ENCODE measurements at places on chromosomes 2 and 18.

- DNase-seq, result no peak
Measured at GRCh38 chr2:73503992-73504570, 118.4 kb downstream of the ALMS1 start.

DNA sequence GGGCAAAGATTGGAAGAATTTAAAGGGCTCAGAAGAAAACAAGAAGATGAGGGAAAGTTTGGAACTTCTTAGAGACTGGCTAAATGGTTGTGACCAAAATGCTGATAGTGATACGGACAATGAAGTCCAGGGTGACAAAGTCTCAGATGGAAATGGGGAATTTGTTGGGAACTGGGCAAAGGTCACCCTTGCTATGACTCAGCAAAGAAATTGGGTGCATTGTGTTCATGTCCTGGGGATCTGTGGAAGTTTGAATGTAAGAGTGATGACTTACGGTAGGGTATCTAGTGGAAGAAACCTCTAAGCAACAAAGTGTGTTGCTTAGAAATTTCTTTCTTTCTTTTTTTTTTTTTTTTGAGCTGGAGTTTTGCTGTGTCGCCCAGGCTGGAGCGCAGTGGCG is 6.0 kb upstream of the IL1A start:
- no peak for DNase-seq

DNA sequence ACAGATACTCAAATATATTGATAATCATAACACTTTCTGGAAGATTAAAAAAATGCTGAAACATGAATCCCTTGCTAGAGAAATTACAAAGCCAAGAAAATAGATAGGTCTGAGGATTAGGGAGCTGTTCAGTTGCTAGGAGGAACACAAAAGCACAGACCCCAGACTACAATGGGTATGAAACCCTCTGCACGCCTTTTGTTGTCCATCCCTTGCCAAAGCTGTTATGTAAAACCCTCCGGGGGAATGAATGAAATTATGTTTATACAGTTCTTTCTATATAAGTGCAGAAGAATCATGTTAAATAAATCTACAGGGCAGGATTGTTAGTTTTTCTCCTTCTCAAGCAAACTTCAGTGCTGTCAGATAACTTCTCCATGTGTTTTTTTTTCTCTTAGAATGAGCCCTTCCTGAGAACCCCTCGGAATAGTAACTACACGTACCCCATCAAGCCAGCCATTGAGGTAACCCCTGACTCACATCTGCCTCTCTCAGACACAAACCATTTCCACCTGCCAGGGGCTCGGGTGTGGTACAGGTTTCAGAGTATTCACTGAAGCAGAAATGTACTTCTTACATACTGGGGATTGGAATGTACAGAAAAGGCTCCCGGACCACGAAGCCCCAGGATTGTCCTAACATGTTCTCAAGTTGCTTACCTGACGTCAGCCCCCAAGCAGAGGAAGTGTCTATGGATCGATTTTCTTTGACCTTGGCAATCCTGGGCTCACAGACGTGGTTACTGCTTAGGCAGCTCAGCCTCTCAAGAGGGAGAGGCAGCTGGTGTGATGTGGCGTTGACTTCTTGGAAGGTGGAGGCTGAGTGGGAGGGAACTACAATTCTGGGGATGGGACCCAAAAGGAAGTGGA is 118.0 kb downstream of the PLB1 start:
- no peak for DNase-seq

DNA sequence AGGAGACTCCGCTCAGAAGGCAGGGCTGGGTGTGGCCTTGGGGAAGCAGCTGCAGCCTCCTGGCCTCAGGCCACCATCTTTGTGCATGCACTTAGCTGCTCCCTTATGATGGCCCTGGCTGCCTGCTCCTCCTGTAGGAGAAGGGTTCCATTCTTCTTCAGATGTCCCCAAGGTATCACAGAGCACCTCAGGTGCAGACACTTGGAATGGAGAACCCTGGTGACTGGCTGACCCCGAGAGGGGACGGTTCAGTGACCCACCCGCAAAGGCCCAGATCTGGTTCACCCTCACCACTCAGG is 9.6 kb downstream of the GPAT2 start:
- DNase-seq, result no peak

- no peak for DNase-seq
Measured at GRCh38 chr18:9048236-9048635, 54.3 kb upstream of the NDUFV2 start.

GRCh38 chr2:42492691-42493467 is 903 bp downstream of the KCNG3 start:
- DNase-seq, result no peak

DNA sequence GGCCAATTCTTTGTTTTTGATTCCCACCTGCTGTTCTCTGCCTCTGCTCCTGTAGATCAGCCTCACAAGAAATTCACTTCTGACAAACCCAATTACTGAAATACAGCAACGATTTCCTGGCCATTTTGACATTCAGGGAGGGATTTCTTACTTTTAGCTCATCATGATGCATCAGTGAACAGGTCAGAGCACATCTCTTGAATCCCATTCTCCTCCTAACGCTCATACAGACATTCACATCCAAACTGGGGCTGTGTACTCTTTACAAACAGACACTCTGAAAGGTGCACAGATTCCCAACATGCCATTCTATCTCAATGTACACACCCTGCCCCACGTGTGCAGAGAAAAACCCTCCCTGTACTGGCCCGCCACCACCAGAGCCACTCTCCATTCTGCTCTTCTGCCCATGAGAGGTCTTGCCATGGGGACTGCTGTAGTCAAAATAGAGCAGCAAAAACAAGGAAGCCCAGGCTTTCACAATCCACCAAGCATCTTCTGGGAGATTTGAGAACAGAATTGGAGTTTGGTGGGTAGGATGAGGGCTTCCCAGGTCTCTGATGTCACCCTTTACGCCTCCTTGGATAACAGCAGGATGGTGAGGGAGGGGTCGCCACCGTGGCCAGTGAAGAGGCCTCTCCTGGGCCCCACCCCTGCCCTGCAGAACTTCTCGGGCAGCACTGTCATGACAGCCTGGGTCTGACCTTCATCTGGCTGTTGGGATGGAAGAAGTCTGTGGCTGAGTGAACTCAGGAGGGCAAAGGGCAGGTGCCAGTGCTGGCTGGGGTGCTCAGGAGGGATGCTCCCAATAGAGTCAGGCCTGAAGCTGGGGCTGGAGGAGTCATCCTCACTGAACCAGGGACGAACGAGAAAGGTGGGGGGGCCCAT is 41.9 kb upstream of the ZFP36L2 start:
- no peak for DNase-seq

- no peak for DNase-seq
Measured at GRCh38 chr2:226338825-226339224, 460.8 kb downstream of the IRS1 start.

DNA sequence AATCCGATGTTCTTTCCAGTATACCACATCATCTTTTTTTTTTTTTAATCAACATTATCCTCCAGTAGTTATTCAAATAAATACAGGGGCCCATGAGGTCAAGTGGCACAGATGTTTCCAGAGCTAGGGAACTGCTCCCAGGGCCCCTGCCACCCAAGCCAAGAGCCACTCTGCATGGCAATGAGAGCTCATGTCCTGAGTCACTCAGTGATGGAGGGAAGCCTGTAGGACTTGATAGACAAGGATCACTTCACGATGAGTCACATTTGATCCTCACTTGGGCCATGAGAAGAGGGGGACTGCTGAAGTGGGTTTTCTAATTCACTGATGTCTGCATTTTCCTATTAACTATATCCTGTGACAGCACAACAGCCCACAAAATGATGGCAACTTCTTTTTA is 127.0 kb upstream of the PKDCC start:
- no peak for DNase-seq

DNA sequence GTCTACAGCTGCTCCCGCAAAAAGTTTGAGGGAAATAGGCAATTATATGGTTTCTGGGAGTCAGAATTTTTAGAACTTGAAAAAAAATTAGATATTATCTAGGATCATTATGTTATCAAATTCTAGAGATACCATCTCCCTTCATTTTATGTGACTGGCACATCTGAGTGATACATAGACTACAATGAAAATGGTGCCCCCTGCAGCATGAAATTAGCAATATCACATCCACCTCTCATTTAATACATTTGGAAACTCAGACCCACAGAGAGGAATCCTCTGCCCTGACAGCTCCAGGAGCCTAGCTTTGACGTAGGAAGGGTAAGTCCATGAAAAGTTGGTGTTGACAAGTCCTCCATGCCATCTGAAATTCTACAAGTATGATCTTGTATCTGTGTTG is 381.6 kb downstream of the SUCLG1 start:
- peak; percentile 35 for DNase-seq

GRCh38 chr2:43223521-43224001 is 2.8 kb downstream of the ZFP36L2 start:
- no peak for DNase-seq

- no peak for DNase-seq
Measured at GRCh38 chr2:234488913-234489451, 7.9 kb downstream of the ARL4C start.

- DNase-seq, result no peak
Measured at GRCh38 chr2:103401621-103402020, 639.8 kb downstream of the TMEM182 start.

- no peak for DNase-seq
Measured at GRCh38 chr2:8515864-8516533, 165.9 kb upstream of the ID2 start.

DNA sequence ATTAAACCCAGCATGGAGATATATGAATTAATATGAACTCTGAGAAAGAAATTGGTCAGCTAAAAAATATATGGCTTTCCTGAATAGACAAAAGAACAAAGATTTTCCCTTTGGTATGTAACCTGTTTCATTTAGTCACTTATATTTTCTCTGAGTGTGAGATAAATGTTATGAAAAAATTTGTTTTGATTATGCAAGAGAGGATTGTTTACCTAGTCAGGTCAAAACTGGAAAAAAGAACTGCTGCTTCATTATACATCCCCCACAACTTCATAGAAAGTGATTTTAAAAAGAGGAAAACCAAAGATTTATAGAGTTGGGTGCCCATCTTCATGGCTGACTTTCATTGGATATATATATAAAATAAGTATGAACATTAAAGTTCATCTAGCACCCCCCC is 242.2 kb upstream of the FN1 start:
- DNase-seq, result no peak

DNA sequence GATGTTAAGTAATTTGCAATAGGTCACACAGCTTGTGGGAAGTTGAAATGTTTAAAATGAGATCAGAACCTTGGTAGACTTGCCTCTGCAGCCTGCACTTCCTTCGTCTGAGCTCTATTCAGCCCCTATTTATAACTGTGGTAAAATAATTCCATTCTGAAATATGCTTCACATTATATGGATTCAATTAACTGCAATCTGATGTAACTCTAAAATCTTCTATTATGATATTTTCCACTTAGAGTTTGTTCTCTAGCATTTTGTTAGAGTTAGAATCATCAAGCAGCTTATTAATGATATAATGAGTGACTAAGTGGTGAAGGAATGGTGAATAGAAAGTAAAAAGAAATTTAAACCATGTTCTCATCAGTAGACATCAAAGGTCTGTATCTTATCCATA is 139.6 kb upstream of the ARHGAP28 start:
- no peak for DNase-seq

GRCh38 chr2:68203587-68203986 is 45.9 kb downstream of the PNO1 start:
- DNase-seq, result no peak

DNA sequence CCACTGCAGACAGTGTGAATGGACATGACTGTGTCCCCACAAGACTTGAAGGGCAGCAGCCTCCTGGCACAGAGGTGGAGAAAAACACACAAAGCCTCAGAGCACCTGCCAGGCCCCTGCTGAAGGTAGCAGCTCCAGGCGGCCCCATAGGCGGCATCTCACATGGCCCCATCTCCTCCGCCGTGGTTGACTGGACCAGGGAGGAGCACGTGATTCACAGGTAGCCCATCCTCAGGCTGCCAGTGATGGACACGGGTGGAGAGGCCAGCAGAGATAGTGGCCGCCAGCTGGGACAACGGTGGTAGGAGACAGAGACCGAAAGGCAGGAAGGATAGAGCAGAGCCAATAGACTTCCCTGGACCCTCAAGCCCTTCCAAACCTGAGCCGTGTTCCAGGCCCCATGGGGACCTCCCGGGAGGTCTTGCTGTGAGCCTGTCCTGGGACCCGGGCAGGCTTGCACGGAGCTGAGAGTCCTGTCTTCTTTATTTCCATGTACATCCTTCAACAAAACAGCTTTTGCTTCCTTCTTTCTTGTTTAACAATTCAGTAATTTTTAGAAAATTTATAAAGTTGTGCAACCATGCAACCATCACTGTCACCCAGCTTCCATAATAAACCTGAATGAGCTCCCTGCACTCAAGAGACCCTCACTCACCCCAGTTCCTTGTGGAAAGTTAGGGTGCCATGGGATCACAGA is 26.9 kb downstream of the GPR55 start:
- DNase-seq, result no peak

GRCh38 chr2:26782876-26783704 is 2.8 kb upstream of the CENPA start:
- DNase-seq, result no peak

- no peak for DNase-seq
Measured at GRCh38 chr2:181306785-181307184, 150.4 kb upstream of the ITGA4 start.

- no peak for DNase-seq
Measured at GRCh38 chr18:48037481-48038271, 107.2 kb upstream of the SMAD2 start.

DNA sequence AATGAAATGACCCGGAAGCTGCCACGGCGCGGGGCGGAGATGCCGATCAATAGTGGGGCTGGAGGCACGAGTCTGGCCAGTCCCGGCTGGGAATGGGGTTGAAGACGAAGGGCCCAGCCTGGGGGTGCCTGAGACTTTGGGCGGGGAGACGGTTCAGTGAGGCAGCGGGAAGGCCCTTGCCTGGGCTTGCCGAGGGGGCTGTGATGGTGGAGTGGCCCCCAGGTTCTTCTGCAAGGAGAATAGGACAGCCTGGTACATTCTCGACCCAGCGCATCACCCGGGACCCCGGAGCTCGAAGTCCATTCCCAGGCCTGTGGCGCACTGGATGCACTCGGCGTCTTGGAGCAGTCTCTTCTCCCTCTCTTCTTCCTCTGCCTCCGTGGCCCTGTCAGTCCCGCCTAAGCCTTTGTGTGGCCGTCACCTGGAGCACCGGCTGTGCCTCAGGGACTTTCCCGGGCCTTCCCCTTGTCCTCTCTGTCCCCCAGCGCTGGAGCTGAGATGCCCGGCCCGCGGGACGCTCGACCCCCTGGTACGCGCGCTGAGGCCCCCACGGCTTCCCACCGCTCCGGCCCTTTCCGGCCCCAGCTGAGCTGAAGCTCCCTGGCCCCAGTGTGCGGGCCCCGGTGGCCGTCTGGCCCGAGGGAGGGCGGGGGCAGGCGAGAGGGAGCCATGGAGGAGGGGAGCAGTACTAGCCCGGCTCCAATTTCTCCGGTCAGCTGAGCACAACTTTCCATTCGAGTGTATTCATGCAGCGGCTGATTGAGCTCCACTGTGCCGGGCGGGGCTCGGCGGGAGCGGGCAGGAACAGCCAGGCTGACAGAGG is 8.0 kb downstream of the SIX3 start:
- DNase-seq, result peak; percentile 77

Measured in GM03348 (cell line).